ENCODE measurements at places on chromosomes 11 and 22.
A peak's percentile ranks its signal among the peaks of the same experiment; 100 is the strongest.

DNA sequence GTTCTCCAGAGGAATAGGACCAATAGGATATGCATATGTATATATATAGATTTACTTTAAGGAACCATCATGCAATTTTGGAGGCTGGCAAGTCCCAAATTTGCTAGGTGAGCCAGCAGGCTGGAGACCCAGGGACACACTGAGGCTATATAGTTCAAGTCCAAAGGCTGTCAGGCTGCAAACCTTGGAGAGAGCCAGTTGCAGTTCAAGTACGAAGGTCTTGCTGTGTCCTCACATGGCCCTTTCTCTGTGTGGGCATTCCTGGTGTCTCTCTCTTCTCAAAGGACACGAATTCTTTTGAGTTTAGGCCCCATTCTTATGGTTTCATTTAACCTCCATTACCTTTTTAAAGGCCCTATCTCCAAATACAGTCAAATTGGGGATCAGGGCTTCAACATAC lies 134.4 kb upstream of the SORL1-AS1 start:
- no peak for DNase-seq

DNA sequence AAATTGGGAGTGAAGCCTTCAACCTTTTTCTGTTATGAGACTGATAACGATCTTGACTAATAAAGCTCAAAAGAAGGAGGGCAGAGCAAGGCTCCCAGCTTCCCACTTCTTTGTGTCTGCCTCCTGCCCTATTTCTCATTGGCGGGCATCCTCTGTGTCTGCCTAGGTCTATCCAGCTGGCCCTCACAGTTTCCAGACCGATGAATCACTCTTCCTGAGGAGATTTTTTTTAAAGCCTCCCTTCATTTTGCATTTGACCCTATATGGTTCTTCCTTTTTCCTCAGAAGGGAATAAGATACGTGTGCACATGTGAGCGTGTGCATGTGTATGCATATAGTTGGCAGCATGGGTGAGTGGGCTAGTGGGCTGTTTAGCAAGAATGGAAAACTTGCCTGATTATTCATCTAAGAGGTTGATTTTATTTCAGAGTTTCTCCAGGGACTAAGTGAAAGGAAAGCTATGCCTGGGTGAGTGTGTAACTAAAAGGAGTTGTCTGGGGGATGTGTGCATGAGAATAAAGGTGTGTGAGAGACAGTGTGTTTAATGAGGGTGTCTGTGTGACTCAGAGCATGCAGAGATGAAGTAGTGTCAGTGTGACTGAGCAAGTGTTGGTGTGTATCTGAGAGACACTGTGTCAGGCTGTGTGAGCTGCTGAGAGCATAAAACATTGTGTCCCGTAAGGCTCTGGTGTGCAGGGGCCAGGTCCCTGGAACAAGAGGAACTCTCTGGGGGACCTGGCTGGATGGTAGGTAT lies 12.2 kb downstream of the PHLDB1 start:
- DNase-seq, result peak; percentile 49

DNA sequence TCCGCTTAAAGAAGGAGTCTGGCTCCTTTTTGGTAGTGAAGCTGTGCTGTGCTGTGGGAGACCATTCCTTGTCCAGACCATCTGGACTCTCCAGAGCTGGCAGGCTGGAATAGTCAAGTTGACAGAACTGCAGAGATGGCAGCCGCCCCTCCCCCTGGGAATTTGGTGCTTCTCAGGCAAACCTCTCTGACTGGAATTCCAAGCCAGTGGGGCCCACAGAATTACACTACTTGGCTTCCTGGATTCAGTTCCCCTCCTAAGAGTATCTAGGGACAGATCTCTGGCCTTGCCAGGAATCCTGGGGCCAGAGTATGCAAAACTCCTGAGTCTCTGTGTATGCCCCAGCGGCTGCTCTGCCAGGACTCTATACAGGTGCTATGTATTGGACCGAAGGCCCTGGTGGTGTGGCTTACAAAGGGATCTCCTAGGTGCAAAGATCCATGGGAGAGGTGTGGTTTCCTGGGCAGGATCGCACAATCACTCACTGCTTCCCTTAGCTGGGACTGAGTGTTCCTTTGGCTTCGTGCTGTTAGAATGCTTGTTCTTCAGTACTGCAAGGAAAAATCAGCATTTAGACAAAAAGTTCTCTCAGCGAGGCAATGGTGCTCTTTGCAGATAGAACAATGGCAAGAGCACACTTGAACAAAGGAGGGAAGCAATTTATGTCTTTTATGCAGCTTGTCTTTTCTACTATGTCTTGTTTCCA lies 86.8 kb downstream of the PRMT3 start:
- DNase-seq, result no peak

DNA sequence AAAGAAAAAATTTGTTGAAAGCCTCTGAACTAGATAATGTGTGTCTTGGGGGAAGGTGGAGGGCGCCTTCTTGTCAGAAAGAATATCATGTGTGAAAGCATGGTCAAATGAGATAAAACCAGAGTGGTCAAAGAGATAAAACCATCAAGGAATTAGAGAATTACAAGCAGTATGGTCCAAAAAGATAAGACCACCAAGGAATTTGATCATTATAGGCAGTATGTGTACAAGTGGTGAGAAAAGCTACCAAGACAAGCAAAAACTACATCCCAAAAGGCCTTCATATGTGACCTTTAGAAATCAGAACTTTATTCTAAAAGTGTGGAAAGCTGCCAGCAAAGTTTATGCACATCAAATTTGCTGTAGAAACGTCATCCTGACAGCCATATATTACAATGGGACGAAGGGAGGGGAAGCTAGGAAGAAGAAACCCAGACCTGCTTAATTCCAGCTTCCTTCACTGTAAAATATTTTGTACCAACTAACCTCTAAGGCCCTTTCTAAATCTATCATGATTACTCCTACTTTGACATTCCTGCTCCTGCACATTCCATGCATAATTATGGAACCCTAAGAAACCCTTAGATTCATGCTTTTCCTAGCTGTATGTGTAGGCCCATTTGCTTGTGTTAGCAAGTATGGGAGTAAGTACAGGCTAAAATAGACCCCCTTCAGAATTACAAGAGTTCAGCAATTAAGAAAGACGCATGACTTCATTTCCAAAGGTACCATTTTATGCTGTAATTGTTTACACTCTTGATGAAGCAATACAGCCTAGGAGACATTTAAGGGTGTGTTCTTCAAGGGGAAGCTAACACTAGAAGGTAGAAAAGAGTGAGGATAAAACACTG lies 51.6 kb downstream of the LGR4 start:
- DNase-seq, result no peak

DNA sequence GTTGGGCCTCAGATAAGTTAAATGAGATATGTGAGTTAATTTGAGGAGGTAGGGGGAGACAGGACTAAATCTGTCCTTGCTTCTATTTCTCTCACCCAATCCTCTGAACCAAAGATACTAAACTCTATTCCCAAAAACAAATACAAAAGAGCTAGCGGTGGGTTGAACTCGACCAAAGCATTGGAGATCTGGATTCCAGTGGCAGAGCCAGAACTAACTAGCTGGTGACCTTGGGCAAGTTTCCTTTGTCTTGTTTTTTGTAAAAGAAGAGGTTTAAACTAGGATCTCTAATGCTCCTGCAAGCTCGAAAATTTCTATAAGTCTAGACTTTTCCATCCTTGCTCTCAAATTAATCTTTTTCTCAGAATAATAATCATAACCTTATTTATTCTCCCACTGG lies 1.5 kb downstream of the ME3 start:
- DNase-seq, result no peak

GRCh38 chr11:27786864-27787263 lies 86.6 kb upstream of the BDNF start:
- no peak for DNase-seq

DNA sequence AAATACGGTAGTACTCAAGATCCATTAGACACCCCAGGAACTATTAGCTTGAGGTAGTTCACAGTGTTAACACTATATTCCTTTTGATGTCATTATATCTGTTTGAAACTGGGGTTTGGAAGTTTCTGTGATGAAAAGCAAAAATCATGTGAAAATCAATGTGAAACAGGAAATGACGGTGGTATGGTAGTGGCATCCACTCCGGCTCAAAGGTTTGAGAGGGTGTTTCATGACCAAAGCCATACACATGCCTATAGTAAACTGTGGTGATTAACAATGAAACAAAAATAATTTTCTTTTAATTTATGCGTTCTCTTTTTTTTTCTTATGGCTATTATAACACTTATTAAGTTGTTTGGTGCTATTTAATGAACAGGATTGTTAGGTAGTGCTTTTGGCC lies 10.9 kb downstream of the RAB38 start:
- DNase-seq, result no peak

DNA sequence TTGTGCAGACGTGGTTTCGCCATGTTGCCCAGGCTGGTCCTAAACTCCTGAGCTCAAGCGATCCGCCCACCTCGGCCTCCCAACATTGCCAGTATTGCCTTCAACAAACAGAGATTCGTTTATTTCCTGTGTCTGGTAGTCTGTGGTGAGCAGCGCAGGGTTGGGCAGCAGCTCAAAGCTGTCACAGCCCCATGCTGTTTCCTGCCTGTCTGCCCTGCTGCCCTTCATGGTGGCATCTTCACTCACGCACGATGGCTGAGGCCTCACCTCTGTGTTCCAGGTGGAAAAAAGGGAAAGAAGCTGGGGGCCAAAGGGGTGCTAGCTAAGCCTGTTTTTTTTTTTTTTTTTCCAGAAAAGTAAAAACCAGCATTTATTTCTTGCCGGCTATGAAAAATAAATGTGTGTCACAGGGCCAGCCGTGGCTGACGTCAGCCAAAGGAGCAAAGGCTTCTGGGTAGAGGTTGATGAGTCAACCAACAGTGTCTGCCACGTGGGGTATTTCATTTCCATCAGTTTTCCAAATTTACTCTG lies 28.8 kb downstream of the TBC1D22A start:
- no peak for DNase-seq

DNA sequence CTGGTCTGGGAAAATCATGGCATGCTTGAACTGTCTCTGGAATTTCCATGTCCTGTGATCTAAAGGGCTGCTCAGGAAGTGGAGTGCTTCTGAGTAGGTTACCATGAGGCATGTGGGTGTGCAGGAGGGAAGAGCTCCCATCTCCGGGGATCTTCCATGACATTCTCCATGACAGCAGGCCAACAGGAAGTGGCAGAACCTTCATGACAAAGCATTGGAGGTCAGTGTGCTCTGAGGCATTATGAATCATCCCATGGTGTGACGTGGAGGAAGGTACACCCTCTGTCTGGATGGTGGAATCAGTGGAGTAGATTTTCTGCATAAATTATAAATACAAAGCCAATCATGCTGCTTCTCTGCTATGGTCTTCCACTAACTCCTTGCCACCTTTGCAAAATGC lies 139.6 kb upstream of the E2F8 start:
- peak; percentile 73 for DNase-seq

- DNase-seq, result no peak
These were observed 583.2 kb downstream of the BUD13 start for GRCh38 chr11:116189408-116190170.

DNA sequence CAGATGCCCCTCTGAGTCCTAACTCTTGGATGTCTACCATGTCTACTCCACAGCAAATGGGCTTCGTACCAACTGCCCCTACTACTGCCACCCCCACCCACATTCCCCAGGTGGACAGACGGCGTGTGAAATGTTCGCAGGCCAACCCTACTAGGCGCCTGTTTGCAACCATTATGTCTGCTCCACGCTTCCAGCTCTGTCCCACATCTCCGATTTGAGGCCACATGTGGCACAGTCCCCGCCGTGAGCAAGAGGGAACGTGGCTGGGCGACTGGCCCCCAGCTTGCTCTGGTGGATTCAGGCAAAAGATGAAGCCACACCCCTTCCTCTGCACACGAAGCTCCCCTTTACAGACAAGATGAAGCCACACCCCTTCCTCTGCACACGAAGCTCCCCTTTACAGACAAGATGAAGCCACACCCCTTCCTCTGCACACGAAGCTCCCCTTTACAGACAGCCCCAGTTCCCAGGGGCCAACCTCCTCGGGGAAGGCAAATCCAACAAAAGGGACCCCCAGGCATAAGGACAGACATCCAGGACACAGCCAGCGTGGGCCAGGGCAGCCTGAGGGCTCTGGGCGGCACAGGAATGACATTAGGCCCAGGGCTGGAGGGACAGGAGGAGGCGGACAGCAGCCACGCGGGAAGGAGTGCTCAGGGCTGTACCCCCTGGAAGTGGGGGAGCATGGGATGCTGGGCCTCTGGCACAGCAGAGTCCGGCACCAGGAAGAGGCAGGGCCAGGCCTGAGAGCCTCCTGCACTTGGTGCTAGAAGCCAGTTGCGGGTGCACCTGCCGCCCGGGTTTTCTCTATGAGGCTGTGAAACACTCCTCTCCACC lies 106.2 kb downstream of the SHANK2 start:
- DNase-seq, result no peak

DNA sequence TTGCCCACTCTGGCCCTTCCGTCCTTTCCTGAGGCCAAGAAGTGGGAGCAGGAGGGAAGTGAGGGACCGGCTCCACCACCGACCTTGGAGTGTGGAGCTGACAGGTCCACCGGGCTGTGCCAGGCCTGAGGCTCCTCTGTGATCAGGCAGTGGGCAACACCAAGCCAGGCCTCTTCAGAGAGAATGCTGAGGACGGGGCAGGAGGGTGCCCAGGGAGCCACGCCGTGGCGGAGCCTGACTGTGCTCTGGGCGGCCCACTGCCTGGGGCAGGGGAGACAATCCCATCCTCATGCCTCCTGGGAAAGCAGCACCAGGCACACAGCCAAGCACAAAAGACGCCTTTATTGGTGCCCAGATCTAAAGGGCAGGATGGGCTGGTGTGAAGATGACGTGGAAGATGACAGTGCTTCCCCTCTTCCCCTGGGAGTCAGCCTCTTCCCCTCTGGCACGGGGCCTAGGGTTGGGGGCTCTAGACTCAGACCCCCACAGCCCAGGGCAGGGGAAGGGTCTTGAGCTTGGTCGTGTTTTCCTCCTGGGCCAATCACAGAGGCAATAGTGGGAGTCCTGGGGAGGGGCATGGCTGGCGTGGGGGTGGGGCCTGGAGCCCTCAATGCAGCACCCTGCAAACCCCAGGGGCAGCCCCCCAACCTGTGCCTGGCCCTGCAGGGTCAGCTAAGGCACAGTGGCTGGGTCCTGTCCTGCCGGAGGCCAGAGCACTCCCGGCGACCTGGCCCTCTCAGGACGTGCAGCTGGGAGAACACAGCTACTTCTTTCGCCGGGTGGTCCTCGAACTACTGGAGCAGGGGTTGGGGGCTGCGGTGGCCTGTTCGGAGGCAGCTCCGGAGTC lies 4.7 kb downstream of the LMF2 start:
- no peak for DNase-seq

- no peak for DNase-seq
These were observed 194.1 kb downstream of the MSANTD4 start for GRCh38 chr11:105827906-105828305.

GRCh38 chr11:130623670-130624668 lies 175.5 kb downstream of the ADAMTS15 start:
- no peak for DNase-seq

GRCh38 chr11:33574331-33574730 lies 126.3 kb downstream of the C11orf91 start:
- no peak for DNase-seq

DNA sequence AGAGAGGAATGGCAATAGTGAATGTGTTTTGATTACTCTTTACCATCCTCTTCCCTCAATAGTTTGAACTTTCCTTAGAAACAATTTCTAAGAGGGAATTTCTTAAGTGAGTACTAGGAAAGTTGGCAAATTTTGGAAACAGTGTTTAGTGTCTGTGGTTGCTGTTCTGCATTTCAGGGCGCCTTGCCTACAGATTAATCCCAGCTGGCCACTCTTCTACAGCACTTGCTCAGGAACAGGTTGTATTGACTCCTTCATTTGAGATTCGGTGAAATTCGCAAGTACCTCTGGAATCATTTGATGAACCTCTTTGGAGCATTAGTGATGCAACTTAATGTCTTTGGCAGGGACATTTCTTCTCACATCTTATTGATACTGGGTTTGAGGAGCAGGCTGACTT lies 28.3 kb downstream of the JAM3 start:
- DNase-seq, result no peak

- no peak for DNase-seq
These were observed 4.7 kb upstream of the TMPRSS13 start for GRCh38 chr11:117933930-117934329.

Data from SW 1271 (cell line).